ENCODE measurements at places on chromosomes 6 and 20.

- no peak for DNase-seq
These were observed 48.4 kb downstream of the CPXM1 start for GRCh38 chr20:2751878-2752566.

- DNase-seq: no peak
These were observed 9.8 kb downstream of the MMUT start for GRCh38 chr6:49453221-49453620.

GRCh38 chr6:160132297-160132637, 10.7 kb downstream of the SLC22A1 start:
- no peak for DNase-seq

- DNase-seq: no peak
These were observed 207.6 kb downstream of the CDH4 start for GRCh38 chr20:61459705-61460104.

DNA sequence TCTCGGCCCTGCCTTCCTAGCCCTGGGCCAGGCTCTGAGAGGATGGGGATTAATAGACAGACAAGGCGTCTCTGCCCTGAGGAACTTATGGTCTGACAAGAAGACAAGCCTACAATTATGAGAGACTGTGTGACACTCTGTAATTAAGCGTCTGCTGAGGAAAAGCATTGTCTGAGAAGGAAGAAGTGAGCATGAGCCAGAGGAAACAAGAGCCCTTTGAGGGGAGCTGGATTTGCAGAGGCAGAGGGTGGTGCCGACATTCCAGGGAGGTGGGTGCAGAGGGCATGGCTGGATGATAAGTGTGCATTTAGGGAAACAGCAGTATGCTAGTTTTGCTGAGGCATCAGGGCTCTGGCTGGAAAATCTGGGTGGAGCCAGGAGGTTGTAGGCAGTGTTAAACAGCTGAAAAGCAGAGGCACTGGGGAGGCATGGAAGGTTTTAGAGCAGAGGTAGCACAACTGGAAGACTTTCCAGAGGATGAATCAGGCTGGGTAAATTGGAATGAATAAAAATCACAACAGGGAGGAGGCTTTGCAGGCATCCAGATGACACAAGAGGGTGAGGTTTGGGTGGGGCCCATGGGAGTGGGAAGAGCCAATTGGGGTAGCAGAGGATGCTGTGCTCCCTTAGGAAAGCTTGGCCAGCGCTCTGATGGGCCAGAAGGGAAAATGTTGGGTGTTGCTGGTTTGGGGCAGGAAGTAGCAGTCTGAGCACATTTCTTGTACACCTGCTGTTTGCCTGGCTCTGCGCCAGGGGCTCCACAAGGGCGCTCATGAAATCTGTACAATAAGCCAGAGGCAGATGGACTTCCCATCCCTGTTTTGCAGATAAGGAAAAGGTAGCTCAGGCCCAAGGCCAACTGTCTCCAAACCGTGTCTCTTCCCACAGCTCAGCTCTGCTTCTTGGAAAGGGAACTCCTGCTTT, 74.0 kb upstream of the MYL9 start:
- DNase-seq: peak; percentile 95

DNA sequence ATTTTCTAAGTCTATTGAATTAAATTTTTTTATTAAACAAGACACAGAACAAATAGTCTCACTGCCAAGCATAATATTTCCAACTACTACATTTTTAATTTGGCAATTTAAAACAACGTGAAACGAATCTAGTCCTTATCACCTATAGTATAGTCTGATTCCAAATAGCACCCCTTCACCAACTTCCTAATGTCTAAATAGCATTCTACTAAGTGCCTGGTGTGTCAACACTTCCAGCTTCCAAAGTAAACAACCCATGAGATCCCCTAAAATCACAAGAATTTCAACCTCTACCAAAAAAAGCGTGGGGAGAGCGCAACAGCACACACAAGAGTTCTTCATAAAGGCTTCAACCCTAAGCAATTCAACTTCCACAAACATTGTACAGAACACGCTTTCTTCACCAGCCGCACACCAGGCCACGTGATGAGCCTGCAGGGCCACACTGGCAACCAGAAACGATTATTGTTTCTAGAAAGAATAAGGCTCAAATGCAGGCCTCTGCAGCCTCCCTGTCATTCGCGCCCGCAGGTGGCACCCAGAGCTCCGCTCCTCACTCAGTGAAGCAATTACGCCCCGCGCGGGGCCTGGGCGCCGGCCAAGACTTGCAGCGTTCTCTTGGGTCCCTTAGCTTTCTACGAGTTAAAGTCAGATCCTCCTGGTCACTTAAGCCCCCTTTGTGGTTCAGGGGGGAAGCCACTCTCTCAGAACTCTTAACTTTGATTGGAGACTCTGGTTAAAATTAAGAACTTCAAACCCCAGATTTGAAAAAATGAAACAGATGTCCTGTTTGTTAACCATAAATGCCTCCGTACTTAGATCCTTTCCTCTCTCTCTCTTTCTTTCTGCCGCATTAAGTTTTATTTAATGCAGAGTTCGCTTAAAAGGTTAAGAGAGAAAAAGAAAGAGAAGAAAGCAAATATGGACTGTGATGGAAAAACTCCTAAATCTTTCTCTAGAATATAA, 18.3 kb downstream of the SIM1 start:
- DNase-seq: no peak

Data from MG63 (cell line).